ENCODE measurements at places on chromosomes 7 and 10. TPM values are rescaled to one million over a fixed set of nuclear protein-coding genes. Genes with fewer than 3 reads are reported as not detected.

The CAV1 gene
- total RNA-seq = 261 TPM

The NANOS1 gene
- total RNA-seq = 8.7 TPM

The SPAM1 gene
- not detected for total RNA-seq

The VIPR2 gene
- not detected for total RNA-seq

The SPDYE1 gene
- total RNA-seq = not detected

The PDZD7 gene
- total RNA-seq = 1.3 TPM

The ZNF425 gene
- total RNA-seq = 4.1 TPM

The LRCH4 gene
- total RNA-seq = 56.3 TPM

The ZNF239 gene
- 1.8 TPM for total RNA-seq

The IGFBP3 gene
- 686 TPM for total RNA-seq

The SKIDA1 gene
- 0.18 TPM for total RNA-seq

The AGR2 gene
- not detected for total RNA-seq

The ACTL6B gene
- total RNA-seq = not detected

The TACC2 gene
- 7.9 TPM for total RNA-seq

The PDZD8 gene
- total RNA-seq = 22.2 TPM

The AKR1D1 gene
- total RNA-seq = not detected

The CTAGE6 gene
- total RNA-seq = not detected

The DCLRE1C gene
- total RNA-seq = 4.2 TPM

The ZNF804B gene
- total RNA-seq = not detected

The KCNIP2 gene
- 0.54 TPM for total RNA-seq

The NMT2 gene
- 28.2 TPM for total RNA-seq

The FAM53B gene
- 10.5 TPM for total RNA-seq

The NEUROG3 gene
- not detected for total RNA-seq

The FAM171A1 gene
- total RNA-seq = 31.2 TPM

The AKR1C8 gene
- total RNA-seq = not detected

The STYXL1 gene
- total RNA-seq = 60.3 TPM

The STX1A gene
- 11.2 TPM for total RNA-seq

The EEPD1 gene
- under 0.01 TPM for total RNA-seq

The KCP gene
- not detected for total RNA-seq
